ENCODE measurements at places on chromosomes 16 and 17. TPM values are rescaled to one million over a fixed set of nuclear protein-coding genes. Genes with fewer than 3 reads are reported as not detected.

DNA sequence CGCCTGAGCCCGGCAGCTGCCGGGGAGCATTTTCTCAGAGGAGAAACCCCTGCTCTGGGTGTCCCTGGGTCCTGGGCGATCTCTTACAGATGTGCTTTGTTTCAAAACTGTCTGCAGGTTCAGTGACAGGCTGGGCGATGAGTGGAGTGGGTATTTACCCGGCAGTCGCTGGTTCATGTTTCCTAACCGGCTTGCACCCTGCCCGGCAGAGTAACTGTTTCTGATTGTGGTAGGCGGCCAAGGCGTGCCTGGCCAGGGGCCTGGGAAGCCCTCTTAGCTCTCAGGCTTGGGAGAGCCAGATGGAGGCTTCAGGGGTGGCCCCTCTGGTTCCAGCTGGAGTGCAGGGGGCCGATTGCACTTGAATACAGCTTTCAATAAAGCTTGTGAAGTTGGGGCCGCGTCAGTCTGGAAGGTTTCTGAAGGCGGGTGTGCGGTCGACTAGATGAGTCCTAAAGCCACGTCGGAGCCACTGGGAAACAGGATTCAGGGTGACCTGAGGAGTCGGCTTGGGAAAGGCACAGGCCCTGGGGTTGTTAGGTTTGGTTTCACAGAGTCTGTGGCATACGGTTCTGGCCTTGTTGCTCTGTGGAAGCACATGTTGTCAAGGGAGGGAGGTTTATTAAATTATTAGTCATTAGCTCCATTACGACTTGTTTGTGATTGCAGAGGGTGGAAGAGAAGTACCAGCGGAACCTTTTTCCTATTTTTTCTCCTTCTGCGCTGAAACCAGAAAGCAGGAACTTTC is 1.4 kb downstream of the BAIAP2 start:
- peaks cover 59% of the 10 kb centered on the region for H3K4me1 ChIP-seq
- peaks cover 49% of the 10 kb centered on the region for H3K36me3 ChIP-seq
- H3K27me3 ChIP-seq: 0 out of 2 replicates have a peak, but pooled peaks cover 3% of the 10 kb centered on the region
- no peak overlapping the region for H3K27ac ChIP-seq

The TM4SF5 gene
- not detected for total RNA-seq

DNA sequence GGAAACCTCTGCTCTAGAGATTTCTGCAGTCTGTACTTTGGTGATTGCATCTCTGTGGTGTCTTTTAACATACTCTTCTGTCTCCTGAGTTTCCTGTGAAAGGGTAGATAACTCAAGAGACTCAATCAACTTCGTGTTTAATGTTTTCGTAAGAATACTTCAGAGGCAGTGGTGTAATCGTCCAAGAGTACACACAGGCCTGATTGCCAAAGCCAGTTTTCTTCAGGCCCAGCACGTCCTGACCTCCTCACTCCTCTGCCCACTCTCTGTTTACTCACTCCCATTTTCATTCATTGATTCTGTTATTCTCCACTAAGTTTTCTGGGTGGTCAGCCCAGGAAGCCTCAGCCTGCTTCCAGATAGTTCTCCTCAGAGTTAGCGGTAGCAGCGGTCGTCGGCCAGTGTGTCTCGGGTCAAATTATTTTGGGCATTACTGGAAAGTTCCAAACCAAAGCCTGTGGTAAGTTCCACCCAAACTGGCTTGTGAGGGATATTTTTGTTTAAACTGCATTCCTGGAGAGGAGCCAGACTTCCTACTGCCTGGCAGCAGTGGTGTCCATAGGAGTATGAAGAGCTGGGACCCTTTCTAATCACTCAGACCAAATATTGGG is 293.2 kb downstream of the WWOX start:
- H3K4me1 ChIP-seq: no peaks in the 10 kb centered on the region
- no peak overlapping the region for H3K4me3 ChIP-seq

GRCh38 chr17:39596543-39597267 is 11.0 kb downstream of the NEUROD2 start:
- no peak overlapping the region for H3K27ac ChIP-seq
- no peaks in the 10 kb centered on the region for H3K36me3 ChIP-seq
- peaks cover 74% of the 10 kb centered on the region for H3K27me3 ChIP-seq
- no peaks in the 10 kb centered on the region for H3K4me1 ChIP-seq
- no peak for DNase-seq

The NKD1 gene
- total RNA-seq: 0.42 TPM

DNA sequence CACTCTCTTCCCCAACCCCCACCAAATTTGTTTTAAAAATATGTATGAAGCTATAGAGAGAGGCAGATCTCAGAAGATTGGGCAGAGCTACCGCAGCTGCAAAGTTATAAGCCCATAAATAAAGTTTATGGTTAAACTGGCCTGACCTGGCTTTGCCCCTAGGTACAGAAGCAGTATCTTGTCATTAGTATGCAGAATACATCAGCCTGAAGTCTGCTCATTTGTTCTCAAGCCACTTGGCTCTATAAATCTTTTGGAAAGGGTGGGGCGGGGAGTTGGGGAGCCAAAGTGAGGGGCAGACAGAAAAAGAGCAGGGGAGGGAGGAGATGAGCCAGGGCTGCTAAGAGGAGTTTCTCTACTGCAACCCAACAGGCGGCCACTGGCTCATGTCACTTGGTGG is 113.2 kb downstream of the SOX9 start:
- H3K27ac ChIP-seq: no peak overlapping the region
- H3K4me3 ChIP-seq: no peak overlapping the region
- H3K4me1 ChIP-seq: no peaks in the 10 kb centered on the region
- no peaks in the 10 kb centered on the region for H3K27me3 ChIP-seq

DNA sequence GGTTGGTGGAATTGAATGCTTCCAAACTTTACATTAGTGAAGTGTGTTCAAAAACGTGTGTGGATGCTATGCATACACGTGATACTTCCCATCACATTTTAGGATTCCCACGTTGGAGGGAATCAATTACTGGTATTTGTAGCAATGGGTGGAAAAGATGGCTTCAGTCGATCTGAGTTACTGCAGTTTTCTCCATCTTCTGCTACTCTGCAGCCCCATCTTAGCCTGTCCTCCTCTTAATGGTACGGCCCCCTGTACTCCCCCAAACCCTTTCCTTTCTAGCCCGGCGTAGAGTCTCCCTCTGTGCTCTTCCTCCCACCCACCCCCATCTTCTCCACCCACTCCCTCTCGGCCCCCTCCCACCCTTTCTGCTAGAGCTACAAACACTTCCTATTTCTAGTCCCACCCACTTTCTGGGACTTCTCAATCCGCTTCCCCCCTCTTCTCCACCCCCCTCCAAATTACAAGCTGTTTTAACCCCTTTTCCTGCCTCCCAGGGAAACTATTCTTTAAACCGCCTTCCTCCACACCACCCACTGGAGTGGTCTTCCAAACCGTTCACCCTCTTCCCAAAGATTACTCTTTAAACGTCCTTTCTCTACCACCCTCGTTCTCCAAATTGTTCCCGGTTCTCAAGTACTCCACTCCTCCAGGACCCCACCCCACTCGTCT is 1.1 kb downstream of the CHTF8 start:
- peak overlapping the region; percentile 99 for H3K4me3 ChIP-seq
- peaks cover 23% of the 10 kb centered on the region for H3K4me1 ChIP-seq

The P2RX5 gene
- not detected for total RNA-seq

The CES2 gene
- 15.6 TPM for total RNA-seq

The HSF5 gene
- total RNA-seq: not detected

GRCh38 chr16:82379551-82379950 is 209.5 kb upstream of the MPHOSPH6 start:
- no peaks in the 10 kb centered on the region for H3K27me3 ChIP-seq
- no peaks in the 10 kb centered on the region for H3K4me1 ChIP-seq
- no peaks in the 10 kb centered on the region for H3K36me3 ChIP-seq
- no peak overlapping the region for H3K4me3 ChIP-seq
- H3K27ac ChIP-seq: no peak overlapping the region

GRCh38 chr17:62702746-62703260 is 75.3 kb downstream of the MRC2 start:
- H3K4me3 ChIP-seq: no peak overlapping the region
- no peaks in the 10 kb centered on the region for H3K27me3 ChIP-seq
- peaks cover 7% of the 10 kb centered on the region for H3K36me3 ChIP-seq
- no peak for DNase-seq
- H3K27ac ChIP-seq: no peak overlapping the region

DNA sequence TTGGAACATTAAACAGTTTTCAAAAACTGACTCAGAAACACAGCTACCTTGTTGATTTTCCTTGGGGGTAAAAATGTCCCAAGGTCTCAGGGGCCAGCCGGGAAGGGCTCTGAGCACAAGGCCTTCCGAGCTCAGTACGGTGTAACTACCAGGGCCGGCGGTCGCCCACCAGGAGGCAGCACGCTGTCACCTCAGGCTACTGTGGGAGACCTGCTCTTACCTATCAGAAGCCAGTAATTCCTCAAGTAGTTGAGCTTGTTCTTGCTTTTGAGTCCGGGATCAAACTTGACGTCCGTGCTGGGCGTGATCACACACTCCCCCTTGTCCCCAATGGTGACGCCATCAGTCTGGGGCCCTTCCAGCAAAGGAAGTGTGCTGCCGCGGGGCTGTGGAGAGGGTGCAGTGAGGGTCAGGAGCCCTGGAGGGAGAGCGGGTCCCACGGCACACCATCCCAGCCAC is 43.4 kb upstream of the ICAM2 start:
- H3K27ac ChIP-seq: no peak overlapping the region
- no peak for DNase-seq
- no peak overlapping the region for H3K4me3 ChIP-seq
- no peaks in the 10 kb centered on the region for H3K27me3 ChIP-seq
- H3K4me1 ChIP-seq: peaks cover 7% of the 10 kb centered on the region
- peaks cover 12% of the 10 kb centered on the region for H3K36me3 ChIP-seq

DNA sequence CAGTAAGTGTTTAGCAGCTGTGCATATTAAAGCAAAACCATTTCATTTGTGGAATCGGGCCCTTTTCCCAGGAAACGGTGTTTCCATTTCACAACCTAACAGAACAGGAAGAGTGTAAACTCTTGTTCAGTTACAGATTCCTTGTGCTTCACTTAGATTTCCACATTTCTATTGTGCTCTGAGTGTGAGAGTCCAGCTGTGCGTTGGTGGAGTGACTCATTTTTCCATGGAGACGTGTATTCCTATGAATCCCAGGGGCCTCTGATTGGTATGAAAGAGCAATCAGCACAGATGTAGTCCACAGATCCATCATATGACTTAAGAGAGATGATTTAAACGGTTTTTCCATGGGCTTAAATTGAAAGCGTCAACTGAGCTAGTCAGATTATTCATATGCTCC is 13.3 kb upstream of the CAVIN1 start:
- H3K36me3 ChIP-seq: no peaks in the 10 kb centered on the region
- H3K27me3 ChIP-seq: no peaks in the 10 kb centered on the region
- peaks cover 12% of the 10 kb centered on the region for H3K4me1 ChIP-seq
- peak overlapping the region; percentile 30 for H3K27ac ChIP-seq
- H3K4me3 ChIP-seq: no peak overlapping the region
- DNase-seq: peak; percentile 49

- no peaks in the 10 kb centered on the region for H3K27me3 ChIP-seq
- H3K4me3 ChIP-seq: no peak overlapping the region
- DNase-seq: no peak
- peaks cover 46% of the 10 kb centered on the region for H3K36me3 ChIP-seq
- H3K4me1 ChIP-seq: peaks cover 44% of the 10 kb centered on the region
- H3K27ac ChIP-seq: no peak overlapping the region
Measured at GRCh38 chr16:50268352-50268751, 2.0 kb downstream of the ADCY7 start.

DNA sequence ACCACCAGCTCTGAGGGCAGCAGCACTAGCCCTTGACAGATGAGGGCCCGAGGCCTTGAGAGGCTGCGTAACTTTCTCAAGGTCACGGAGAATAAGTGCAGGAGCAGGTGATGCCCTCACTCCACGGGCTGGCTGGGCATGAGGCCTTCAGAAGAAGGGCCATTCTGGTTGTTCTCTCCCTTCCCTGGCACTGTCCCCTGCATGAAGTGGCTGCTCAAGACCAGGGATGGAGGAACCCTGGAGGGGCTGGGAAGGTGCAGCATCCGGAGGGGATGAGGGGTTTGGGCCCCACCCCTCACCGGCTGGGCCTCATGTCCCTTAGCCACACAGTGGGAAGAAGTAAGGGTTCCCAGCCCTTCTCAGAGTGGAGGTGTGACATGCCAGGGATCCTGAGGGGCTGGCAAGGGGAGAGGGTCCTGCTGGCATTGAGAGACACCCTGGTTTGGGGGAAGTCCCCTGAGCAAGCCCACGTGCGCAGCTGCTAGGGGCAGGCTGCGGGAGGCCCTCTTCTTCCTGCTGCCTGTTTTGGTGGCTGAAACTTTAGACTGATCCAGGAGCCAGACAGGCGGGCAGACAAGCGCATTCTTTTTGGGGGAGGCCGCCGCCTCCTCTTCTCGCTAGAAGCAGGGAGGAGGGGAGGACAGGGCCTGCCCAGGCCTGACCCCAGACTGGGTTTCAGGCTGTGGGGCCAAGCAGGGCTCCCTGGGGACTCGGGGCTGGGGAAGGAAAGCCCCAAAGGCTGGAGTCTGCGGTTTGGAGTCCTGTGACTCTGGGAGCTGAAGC is 74.0 kb downstream of the N4BP1 start:
- no peak overlapping the region for H3K4me3 ChIP-seq
- peaks cover 3% of the 10 kb centered on the region for H3K36me3 ChIP-seq
- peak overlapping the region; percentile 36 for H3K27ac ChIP-seq
- H3K27me3 ChIP-seq: no peaks in the 10 kb centered on the region
- H3K4me1 ChIP-seq: peaks cover 28% of the 10 kb centered on the region
- peak; percentile 88 for DNase-seq

- DNase-seq: peak; percentile 93
- no peaks in the 10 kb centered on the region for H3K27me3 ChIP-seq
- peak overlapping the region; percentile 40 for H3K4me3 ChIP-seq
- H3K36me3 ChIP-seq: peaks cover 41% of the 10 kb centered on the region
- peak overlapping the region; percentile 95 for H3K27ac ChIP-seq
Measured at GRCh38 chr17:38451030-38451839, 23.0 kb downstream of the ARHGAP23 start.

The ADAP2 gene
- 1.3 TPM for total RNA-seq

DNA sequence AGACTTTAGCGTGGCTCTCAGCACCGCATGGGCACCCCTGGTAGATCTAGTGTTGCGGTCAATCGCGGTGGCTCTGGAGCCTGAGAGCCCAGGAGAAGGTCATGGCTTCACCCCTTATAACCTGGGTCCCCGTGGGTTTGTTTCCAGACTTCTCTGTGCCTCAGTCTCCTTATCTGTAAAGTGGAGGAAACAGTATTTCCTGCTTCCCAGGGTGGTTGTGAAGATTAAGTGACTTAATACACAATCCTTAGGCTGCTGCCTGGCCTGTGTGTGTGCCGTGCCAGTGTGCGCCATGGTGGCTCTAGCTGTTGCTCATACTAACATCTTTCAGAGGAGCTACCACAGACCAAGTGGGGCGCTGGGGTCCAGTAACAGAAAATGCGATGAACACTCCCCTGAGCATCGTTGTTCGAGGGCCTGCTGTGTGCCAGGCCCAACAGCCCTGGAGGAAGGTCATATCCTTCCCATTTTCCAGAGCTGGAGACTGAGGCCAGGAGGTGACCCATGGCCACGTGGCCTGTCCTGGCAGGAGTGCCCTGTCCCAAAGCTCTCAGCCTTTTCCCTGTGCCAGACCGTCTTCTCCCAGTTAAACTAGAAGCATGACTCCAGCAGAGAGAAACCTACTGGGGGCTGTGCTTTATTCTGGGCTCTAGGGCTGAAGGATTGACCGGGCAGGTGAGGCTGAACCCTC is 70.1 kb downstream of the CMIP start:
- H3K27ac ChIP-seq: no peak overlapping the region
- no peak for DNase-seq
- no peaks in the 10 kb centered on the region for H3K36me3 ChIP-seq
- no peak overlapping the region for H3K4me3 ChIP-seq
